ENCODE measurements at places on chromosomes 7 and 10. TPM values are rescaled to one million over a fixed set of nuclear protein-coding genes. Genes with fewer than 3 reads are reported as not detected.

- no peaks in the 10 kb centered on the region for H3K27me3 ChIP-seq
- no peak overlapping the region for H3K4me3 ChIP-seq
Measured at GRCh38 chr10:128254476-128254875, 128.3 kb upstream of the MKI67 start.

ADAM8 gene
- polyA plus RNA-seq, result 2.5 TPM

- H3K4me1 ChIP-seq, result no peaks in the 10 kb centered on the region
- no peaks in the 10 kb centered on the region for H3K27me3 ChIP-seq
- peaks cover 11% of the 10 kb centered on the region for H3K36me3 ChIP-seq
- DNase-seq, result no peak
- H3K27ac ChIP-seq, result no peak overlapping the region
- no peak overlapping the region for H3K4me3 ChIP-seq
Measured at GRCh38 chr10:124605001-124605370, 139.2 kb downstream of the FAM53B start.

DNA sequence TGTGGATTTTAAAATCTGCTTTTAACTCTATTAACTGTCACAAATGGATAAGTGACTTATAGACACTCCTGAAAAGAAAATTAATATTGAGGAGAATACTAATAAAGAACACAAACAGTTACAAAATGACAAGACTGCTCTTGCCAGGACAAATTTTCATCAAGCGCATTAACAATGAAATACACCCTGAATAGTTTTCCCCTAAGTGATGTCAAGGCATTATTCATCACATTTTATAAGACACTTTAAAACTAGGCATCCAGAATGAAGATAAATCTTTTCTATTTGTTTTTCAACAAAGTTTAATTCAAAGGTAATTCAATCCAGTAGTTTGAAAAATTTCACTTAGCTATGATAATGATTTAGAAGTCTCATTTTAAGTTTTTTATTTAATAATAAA, 110.5 kb upstream of the SEC61G start:
- no peak overlapping the region for H3K4me3 ChIP-seq
- H3K4me1 ChIP-seq, result no peaks in the 10 kb centered on the region
- no peak overlapping the region for H3K27ac ChIP-seq
- no peak for DNase-seq
- H3K27me3 ChIP-seq, result no peaks in the 10 kb centered on the region

MAT1A gene
- not detected for polyA plus RNA-seq

- H3K4me1 ChIP-seq, result no peaks in the 10 kb centered on the region
- H3K4me3 ChIP-seq, result no peak overlapping the region
- no peak overlapping the region for H3K27ac ChIP-seq
- no peaks in the 10 kb centered on the region for H3K27me3 ChIP-seq
- no peaks in the 10 kb centered on the region for H3K36me3 ChIP-seq
- DNase-seq, result no peak
Measured at GRCh38 chr10:71782221-71782916, 9.0 kb upstream of the VSIR start.

GRCh38 chr10:36236931-36237330, 594.8 kb upstream of the FZD8 start:
- no peak for DNase-seq
- no peak overlapping the region for H3K27ac ChIP-seq
- no peaks in the 10 kb centered on the region for H3K4me1 ChIP-seq

ZDHHC4 gene
- polyA plus RNA-seq, result 67.2 TPM

DNA sequence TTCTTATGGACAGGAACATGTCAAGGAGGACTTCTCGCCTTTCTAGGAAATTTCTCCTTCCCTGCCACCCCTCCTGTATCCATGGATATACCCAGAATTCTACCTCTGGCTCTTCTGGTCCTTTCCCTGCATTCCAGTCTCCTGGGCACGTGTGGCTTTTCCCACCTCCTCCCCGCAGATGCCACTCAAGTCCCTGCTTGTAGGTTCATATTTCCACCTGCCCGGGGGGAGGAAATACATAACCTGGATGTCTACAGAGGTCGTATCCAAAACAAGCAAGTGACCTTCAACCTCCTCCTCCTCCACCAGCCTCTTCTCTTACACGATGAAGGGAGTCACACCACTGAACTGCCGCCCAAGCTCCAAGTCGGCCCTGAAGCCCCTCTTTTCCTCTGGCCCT, 20.7 kb downstream of the FGFR2 start:
- DNase-seq, result no peak
- H3K27me3 ChIP-seq, result no peaks in the 10 kb centered on the region
- H3K27ac ChIP-seq, result no peak overlapping the region
- peaks cover 15% of the 10 kb centered on the region for H3K36me3 ChIP-seq
- no peaks in the 10 kb centered on the region for H3K4me1 ChIP-seq
- H3K4me3 ChIP-seq, result no peak overlapping the region

PKD2L1 gene
- polyA plus RNA-seq, result not detected

GRCh38 chr7:80900583-80901576, 18.0 kb downstream of the SEMA3C start:
- no peaks in the 10 kb centered on the region for H3K4me1 ChIP-seq
- no peaks in the 10 kb centered on the region for H3K27me3 ChIP-seq
- no peak overlapping the region for H3K27ac ChIP-seq
- no peak for DNase-seq

DNA sequence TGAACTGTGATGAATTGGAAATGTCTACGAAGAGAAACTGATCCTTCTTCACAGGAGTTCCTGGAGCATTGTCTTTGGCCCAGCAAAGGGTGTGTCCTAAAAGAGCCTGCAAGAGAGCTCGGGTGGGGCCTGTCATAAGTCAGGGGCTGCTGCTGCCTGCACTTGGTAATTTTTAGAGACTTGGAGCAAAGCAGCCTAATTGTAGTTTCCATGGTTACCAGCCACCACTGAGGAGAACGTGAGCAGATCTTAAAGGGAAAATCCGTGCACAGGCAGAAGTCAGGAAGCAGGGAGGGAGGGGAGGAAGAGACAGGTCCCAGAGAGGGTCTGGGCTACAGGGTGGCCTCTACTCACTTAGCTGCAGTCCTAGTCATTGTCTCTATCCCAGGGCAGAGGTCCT, 463.6 kb downstream of the PLXNA4 start:
- H3K27me3 ChIP-seq, result no peaks in the 10 kb centered on the region
- no peak overlapping the region for H3K4me3 ChIP-seq

GRCh38 chr10:17872191-17873091, 63.3 kb downstream of the MRC1 start:
- no peak overlapping the region for H3K4me3 ChIP-seq
- H3K36me3 ChIP-seq, result no peaks in the 10 kb centered on the region
- H3K4me1 ChIP-seq, result no peaks in the 10 kb centered on the region
- no peaks in the 10 kb centered on the region for H3K27me3 ChIP-seq
- H3K27ac ChIP-seq, result no peak overlapping the region
- DNase-seq, result peak; percentile 24

- no peaks in the 10 kb centered on the region for H3K4me1 ChIP-seq
- peak overlapping the region; percentile 88 for H3K27ac ChIP-seq
- DNase-seq, result peak; percentile 75
- H3K27me3 ChIP-seq, result no peaks in the 10 kb centered on the region
- H3K36me3 ChIP-seq, result no peaks in the 10 kb centered on the region
Measured at GRCh38 chr7:6367701-6368211, 80.0 kb downstream of the DAGLB start.

GRCh38 chr7:17186745-17187530, 111.5 kb upstream of the AHR start:
- H3K27me3 ChIP-seq, result no peaks in the 10 kb centered on the region
- no peak overlapping the region for H3K4me3 ChIP-seq
- H3K36me3 ChIP-seq, result no peaks in the 10 kb centered on the region
- H3K27ac ChIP-seq, result no peak overlapping the region
- H3K4me1 ChIP-seq, result peaks cover 4% of the 10 kb centered on the region

FASTK gene
- polyA plus RNA-seq, result 248 TPM

SORCS1 gene
- polyA plus RNA-seq, result 1.4 TPM

GRCh38 chr7:27107391-27108381, 5.2 kb upstream of the HOXA2 start:
- no peaks in the 10 kb centered on the region for H3K4me1 ChIP-seq
- peak overlapping the region; percentile 73 for H3K27ac ChIP-seq
- no peak overlapping the region for H3K4me3 ChIP-seq

GRCh38 chr7:155351120-155351870, 53.6 kb downstream of the INSIG1 start:
- DNase-seq, result no peak
- peaks cover 5% of the 10 kb centered on the region for H3K27me3 ChIP-seq
- no peaks in the 10 kb centered on the region for H3K4me1 ChIP-seq

DNA sequence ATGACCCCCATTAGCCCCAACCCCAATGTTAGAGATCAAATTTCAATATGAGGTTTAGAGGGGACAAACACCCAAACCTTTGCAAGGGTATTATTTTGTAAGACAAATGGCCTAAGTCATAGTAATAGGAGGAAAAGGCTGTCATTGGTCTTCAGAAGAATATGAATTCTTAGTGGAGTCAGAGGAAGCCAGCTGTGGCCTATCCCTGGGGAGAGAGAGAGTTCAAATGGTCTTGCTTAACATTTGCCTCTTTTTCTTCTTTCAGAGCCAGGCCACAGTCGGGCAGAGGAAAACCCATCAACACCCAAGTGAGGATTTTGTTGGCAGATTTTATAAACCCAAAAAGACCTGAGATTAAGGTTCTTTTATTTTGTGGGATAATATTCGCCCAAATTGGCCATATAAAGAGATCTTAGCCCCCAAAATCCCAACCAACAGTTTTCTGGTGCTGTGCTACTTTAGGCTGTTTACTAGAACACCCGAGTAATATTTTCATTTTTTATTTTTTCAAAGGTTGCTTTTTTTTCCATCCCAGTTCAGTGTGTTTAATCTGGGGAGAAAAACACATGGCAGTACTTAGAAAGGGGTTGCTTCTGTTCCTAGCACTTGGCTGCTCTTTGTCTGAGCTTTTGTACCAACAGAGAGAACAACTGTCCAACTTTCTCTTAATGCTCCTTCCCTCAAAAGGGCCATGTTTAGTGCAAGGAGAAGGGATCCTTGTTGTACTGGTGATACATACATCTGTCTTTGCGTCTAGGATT, 26.8 kb upstream of the ARMC3 start:
- H3K36me3 ChIP-seq, result no peaks in the 10 kb centered on the region
- DNase-seq, result no peak
- no peaks in the 10 kb centered on the region for H3K27me3 ChIP-seq

DNA sequence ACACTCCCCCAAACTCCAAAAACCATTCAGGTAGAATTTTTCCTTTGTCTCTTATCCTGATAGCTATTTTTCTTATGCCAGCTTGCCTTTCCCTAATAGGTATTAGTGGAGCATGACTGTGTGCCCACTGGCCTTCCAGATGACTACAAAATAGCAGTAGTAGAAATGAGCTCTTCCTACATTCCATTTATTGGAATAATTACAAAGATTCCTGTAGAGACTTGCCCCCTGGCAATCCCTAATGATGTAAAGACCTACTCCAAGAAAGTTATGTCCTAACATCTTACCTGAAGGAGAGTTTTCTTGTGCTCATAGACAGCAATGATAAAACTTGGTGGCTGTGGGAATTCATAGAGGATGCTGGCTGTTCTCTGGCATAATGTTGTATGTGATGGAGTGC, 501.8 kb downstream of the GATA3 start:
- no peaks in the 10 kb centered on the region for H3K36me3 ChIP-seq
- H3K27ac ChIP-seq, result no peak overlapping the region
- no peak for DNase-seq

- H3K27me3 ChIP-seq, result no peaks in the 10 kb centered on the region
- no peak for DNase-seq
- H3K4me3 ChIP-seq, result no peak overlapping the region
Measured at GRCh38 chr7:48537561-48537960, 366.3 kb downstream of the ABCA13 start.

FRMPD2 gene
- polyA plus RNA-seq, result 0.03 TPM

CRHR2 gene
- not detected for polyA plus RNA-seq

SFRP5 gene
- 41.7 TPM for polyA plus RNA-seq

GRCh38 chr7:103423467-103424179, 22.4 kb downstream of the SLC26A5 start:
- no peaks in the 10 kb centered on the region for H3K4me1 ChIP-seq
- H3K27me3 ChIP-seq, result no peaks in the 10 kb centered on the region
- no peak overlapping the region for H3K27ac ChIP-seq
- H3K36me3 ChIP-seq, result no peaks in the 10 kb centered on the region

- H3K4me3 ChIP-seq, result no peak overlapping the region
- no peaks in the 10 kb centered on the region for H3K36me3 ChIP-seq
- DNase-seq, result no peak
- no peaks in the 10 kb centered on the region for H3K27me3 ChIP-seq
- no peaks in the 10 kb centered on the region for H3K4me1 ChIP-seq
- H3K27ac ChIP-seq, result no peak overlapping the region
Measured at GRCh38 chr7:32275216-32276009, 205.2 kb upstream of the PDE1C start.

NAMPT gene
- polyA plus RNA-seq, result 53.2 TPM

- no peaks in the 10 kb centered on the region for H3K36me3 ChIP-seq
- no peak for DNase-seq
- H3K27me3 ChIP-seq, result peaks cover 3% of the 10 kb centered on the region
Measured at GRCh38 chr7:151249732-151250072, 1.2 kb upstream of the SMARCD3 start.

NME8 gene
- polyA plus RNA-seq, result not detected

UROS gene
- polyA plus RNA-seq, result 51.9 TPM

- H3K4me1 ChIP-seq, result no peaks in the 10 kb centered on the region
- no peak for DNase-seq
- H3K27ac ChIP-seq, result no peak overlapping the region
- H3K27me3 ChIP-seq, result no peaks in the 10 kb centered on the region
- H3K36me3 ChIP-seq, result no peaks in the 10 kb centered on the region
Measured at GRCh38 chr7:3695602-3696001, 394.6 kb downstream of the SDK1 start.

DNA sequence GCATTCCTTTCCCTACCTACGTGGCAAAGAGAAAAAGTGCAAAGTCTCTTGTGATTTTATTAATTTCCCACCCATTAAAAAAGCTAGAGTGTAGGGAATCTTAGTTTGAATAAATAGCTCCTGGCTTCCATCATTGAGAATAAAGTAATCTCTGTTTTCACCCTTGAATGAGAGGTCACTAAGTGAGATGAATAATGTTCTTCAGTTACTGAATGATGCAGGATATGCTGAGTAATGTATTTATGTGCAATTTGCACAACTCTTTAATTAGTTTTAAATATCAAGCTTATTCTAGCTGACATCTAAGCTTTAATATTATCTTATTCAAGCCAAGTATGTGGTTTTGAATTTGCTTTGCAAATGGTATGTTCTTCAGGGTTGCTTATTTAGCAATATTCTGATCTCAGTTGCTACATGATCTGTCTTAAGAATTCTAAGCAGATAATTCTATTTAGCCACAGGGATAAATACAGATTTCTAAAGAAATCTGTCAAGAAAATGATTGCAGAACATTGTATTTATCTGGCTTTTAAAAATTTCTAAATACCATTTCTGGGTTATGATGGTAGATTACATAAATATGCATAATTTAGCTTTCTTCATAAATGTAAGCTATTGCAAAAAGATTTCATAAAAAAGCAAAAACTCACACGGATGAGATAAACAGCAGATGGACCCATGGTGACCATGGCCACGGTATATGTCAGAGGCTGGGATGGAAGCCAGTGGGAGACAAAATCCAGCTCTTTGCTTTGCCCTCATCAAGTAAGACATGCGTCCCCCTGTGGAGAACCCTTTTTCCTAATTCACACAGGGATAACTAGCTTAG, 141.0 kb downstream of the MACC1 start:
- no peak for DNase-seq
- no peaks in the 10 kb centered on the region for H3K36me3 ChIP-seq
- no peaks in the 10 kb centered on the region for H3K4me1 ChIP-seq
- no peak overlapping the region for H3K27ac ChIP-seq
- no peaks in the 10 kb centered on the region for H3K27me3 ChIP-seq

GIMAP1 gene
- 1.8 TPM for polyA plus RNA-seq
